WERI-Rb-1 (cell line): ENCODE measurements at places on chromosomes 6 and 20.

DNA sequence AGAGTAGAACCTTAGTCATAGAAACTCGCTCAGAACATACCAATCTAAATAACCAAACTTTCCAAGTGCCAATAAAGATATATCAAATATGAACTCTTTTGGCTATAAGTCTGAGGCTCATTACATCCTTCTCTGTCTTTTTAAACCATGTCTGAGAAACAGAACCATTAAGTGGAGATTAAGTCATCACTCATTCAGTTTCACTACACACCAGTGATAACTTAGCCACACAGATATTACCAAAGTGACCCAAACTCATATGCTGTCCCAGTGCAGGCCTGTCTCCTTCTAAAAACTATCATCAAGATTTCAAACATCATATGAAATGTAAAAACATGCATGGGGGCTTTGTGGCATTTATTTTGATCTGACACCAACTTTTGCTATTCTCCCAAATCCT lies 12.0 kb downstream of the GCLC start:
- DNase-seq = no peak

GRCh38 chr6:111941686-111942330 lies 68.6 kb upstream of the FYN start:
- no peak for DNase-seq

DNA sequence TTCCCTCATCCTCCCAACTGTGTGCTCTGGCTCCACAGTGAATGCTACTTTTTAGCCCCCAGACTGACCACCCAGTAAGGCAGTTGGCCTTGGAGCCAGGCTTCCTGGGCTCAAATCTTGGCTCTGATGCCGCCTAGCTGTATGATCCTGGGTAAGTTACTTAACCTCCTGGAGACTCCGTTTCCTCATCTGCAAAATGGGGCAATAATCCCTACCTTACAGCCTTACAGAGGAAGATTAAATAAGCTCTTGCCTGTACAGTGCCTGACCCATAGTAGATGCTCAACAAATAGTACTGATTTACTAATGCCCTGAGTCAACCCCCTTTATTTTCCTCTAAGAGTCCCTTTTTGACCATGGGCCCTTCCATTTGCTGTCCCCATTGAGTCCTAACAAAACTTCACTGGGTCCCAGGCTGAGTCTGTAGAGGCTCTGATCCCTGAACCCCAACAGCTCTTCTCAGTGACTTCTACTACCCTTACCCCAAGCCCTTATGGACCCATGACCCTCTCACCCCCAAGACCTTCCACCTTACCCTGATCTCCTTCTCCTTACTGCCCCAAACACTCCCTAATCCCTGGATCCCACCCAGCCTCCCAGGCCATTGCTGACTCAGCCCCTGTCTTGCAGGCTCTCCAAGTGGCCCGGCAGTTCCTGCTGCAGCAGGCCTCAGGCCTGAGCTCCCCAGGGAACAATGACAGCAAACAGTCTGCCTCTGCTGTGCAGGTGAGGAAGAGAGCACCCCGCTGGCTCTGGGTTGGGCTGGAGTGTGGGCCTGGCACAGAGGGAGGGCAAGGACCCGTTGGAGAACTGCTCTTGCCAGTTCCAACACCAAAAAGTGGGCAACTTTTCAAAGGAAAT lies 31.4 kb downstream of the FOXP4 start:
- DNase-seq = peak; percentile 71

- no peak for DNase-seq
These were observed 93.9 kb downstream of the CLIC5 start for GRCh38 chr6:45921691-45922281.

DNA sequence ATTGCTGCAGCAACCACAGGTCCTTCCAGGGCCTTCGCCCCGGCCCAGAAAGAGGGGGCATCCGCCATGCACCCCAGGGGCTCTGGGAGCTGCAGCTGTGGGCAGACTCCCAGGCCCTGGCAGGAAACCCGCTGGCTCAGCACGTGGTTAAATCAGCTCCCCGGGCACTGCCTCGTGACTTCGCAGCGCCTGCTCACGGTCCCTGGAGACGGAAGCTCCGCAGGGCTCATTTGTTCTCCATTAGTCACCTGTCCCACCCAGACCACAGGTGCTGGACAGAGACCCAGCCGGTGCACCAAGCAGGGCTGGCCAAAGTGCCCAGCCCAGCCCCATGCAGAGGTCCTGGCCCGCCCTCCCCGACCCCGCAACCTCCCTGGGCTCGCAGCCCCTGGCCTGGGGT lies 14.7 kb downstream of the KCNQ2 start:
- DNase-seq = no peak

- no peak for DNase-seq
These were observed 62.3 kb upstream of the NKX2-2 start for GRCh38 chr20:21575981-21576740.

GRCh38 chr6:46549155-46549554 lies 57.9 kb upstream of the RCAN2 start:
- no peak for DNase-seq

GRCh38 chr20:4046311-4046924 lies 31.1 kb upstream of the RNF24 start:
- no peak for DNase-seq

DNA sequence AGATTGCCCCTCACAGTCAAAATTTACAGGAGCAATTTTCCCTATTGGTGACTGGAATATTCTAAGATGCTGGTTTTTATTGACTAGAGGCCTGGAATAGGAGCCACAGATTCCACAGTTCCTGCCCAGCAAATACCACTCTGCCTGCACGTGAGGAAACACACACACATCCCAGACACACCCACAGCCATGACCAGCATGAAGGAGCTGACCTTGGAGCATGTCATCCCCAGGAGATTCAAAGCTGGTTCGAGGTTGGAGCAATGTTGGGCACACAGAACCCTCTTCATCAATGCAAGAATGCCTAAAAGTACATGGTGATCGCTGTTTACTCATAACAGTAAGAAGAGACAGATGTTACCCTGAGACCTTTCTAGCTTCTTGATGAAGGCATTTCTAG lies 244.6 kb upstream of the FOXQ1 start:
- no peak for DNase-seq

DNA sequence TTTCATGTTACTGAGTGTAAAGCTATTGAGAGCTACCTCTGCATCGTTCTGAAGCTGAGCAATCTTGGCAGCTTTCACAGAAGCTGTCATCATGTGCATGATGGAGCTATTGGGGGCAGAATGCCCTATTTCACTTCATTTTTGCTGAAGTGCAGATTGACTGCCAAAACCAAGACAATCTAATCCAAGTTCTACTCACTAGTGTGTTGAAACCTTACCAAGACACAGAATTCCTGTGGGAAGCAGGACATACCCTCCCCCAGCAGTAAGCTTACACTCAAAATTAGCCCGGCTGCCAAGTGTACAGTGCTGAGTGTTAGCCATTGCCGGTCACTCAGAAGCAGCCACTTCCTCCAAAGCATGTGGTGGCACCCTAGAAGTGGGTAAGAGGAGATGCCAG lies 177.3 kb upstream of the TENT5A start:
- DNase-seq = no peak

DNA sequence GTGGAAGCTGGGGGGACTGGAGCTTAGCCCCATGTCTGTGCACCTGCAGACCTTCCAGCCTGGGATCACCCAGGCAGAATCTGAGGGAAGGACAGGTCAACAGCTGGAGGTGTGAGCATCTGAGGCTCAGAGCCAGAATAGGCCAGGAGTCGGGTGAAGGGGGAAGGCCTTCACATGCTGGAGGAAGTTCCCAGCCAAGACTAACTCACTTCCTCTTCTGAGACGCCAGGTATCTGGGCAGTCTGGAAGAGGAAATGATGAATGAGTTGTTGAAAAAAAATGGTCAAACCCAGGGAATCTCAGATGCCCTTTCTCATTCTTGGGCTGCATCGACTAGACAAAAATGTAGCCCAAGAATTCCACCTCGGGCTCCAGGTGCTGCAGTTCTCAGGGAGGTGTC lies 73.6 kb upstream of the TIAM2 start:
- no peak for DNase-seq

DNA sequence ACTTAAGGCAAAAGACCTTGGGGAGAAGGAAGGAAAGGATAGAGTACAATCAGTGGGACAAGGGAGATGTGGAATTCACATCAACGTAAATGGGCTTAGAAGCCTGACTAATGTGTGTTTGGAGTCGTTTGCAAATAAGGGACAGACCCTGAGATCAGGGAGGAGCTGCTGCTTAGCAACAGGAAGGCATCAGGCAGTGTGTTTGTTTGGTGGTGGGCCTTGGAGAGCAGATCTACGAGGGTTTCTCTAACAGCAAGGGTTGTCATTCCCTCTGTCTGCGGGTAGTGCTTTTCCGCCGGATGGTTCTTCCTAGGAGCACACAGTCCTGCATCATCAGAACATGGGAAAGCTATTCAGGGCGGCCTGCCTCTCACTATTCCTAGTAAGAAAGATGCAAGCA lies 40.4 kb downstream of the C6orf118 start:
- DNase-seq = no peak

GRCh38 chr20:6562111-6562510 lies 205.4 kb upstream of the BMP2 start:
- no peak for DNase-seq

GRCh38 chr20:37380864-37381579 lies 35.1 kb downstream of the SRC start:
- DNase-seq = no peak

DNA sequence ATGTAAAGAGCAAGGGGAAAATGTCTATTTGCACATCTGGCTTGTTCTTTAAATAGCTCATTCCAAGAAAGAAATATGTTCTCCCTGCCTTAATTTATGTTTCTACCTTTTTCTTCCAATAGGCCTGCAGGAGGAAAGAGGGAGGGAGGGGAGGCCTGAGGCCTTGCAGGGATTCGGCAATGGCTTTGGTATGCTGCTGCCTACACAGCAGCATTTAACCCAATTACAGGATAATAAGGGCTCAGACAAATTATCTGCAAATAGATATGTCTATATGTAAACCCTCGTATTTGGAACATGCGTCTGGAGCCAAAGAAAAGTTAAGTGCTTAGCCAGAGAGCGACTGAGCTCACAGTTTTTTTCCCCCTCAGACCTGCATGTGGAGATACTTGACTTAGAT lies 277.2 kb downstream of the CDC5L start:
- DNase-seq = peak; percentile 54

DNA sequence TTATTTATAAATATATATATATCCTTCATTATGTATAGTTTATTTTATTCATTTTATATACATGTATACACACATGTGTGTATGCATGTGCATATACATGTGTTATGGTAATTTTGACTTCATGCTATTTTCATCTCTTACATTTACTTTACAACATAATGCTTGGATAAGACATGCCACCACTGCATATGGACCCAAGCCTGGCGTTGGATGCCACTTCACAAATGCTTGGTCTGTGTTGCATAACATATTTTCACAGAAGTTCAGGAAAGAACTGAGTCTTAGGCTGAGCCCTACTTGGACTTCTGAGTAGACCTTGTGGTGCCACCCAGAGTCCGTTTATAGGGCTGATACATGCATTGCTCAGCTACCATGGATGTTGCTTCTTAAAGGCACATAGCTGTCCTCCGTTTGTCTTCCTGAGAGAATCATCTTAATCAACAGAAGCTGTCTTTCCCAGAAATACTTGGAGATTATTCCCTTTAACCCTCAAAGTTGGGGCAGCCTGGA lies 337.8 kb downstream of the BTBD3 start:
- DNase-seq = no peak

DNA sequence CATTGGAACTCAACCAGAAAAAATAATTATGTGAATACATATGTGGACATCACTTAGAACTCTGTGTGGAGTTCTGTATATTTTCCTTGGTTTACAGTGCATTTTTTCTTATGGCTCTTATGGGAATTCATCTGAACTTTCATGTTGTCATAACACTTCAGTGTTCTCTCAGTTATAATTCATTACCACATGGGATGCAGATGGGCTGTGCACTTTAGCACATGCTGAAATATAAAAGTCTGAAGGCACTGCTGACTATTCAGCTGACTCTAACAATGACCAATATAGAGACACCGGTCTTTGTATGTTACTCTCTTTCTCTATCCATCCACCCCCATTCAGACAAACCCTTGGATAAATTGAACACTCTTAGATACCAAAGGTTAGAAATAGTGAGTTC lies 29.3 kb downstream of the GRIK2 start:
- no peak for DNase-seq

- no peak for DNase-seq
These were observed 881 bp downstream of the SFT2D1 start for GRCh38 chr6:166341464-166341863.

GRCh38 chr6:112743323-112743722 lies 396.2 kb downstream of the RFPL4B start:
- no peak for DNase-seq
